ENCODE measurements at places on chromosomes 1 and 21.

DNA sequence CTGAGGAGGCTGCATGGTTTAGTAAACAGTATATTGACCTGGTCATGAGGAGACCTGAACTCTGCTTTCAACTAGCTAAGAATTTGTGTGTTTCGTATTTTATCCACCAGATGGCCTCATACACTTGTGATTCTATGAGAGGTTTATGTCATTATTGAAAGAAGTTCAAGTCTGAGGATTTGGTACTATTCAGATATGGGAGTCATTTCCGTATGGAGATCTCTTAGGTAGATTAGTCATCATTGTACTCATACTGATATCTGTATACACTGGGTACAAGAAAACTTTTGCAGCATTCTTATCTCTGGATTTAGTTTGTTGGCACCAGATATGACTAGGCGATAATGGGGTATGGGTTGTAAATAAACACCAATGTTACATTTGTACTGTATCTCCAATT, 26.6 kb downstream of the ATF6 start:
- peak; percentile 49 for DNase-seq

GRCh38 chr1:94974824-94975223, 47.9 kb upstream of the CNN3 start:
- DNase-seq = no peak

GRCh38 chr1:11980676-11980972, 380 bp downstream of the MFN2 start:
- DNase-seq = no peak

- no peak for DNase-seq
Observed at GRCh38 chr21:33712022-33712803, 69.9 kb downstream of the ITSN1 start.

DNA sequence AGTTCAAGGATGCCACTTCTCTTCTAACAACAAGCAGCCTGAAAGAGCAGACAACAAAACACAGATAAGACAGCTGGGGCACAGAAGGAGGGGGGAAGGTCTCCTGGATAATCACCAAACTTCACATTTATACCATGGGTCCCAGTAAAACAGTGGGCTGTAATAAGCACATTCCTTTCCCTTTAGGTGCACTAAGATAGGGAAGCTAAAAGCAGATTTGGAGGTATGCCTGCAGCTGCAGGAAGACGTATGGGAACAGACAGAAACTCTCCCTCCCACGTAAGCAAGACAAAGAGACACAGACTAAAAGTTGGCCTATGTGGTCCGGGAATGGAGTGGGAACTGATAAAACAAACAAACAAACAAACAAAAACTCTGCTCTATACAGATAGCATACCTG, 612.1 kb downstream of the MRPL39 start:
- DNase-seq = no peak

GRCh38 chr1:184210031-184210430, 158.5 kb downstream of the TSEN15 start:
- DNase-seq = no peak

GRCh38 chr1:48790397-48790796, 13.7 kb upstream of the BEND5 start:
- DNase-seq = no peak
